ENCODE measurements at places on chromosomes 12 and 14.
A peak's percentile ranks its signal among the peaks of the same experiment; 100 is the strongest.

- DNase-seq = no peak
Observed at GRCh38 chr12:75853626-75854025, 177.9 kb downstream of the PHLDA1 start.

- DNase-seq = no peak
Observed at GRCh38 chr12:5773550-5773949, 171.5 kb downstream of the ANO2 start.

- DNase-seq = no peak
Observed at GRCh38 chr12:110382683-110383082, 20.8 kb downstream of the ANAPC7 start.

GRCh38 chr12:10361084-10361483 is 28.8 kb downstream of the KLRK1 start:
- no peak for DNase-seq

GRCh38 chr12:2483713-2484112 is 311.1 kb upstream of the FKBP4 start:
- no peak for DNase-seq

DNA sequence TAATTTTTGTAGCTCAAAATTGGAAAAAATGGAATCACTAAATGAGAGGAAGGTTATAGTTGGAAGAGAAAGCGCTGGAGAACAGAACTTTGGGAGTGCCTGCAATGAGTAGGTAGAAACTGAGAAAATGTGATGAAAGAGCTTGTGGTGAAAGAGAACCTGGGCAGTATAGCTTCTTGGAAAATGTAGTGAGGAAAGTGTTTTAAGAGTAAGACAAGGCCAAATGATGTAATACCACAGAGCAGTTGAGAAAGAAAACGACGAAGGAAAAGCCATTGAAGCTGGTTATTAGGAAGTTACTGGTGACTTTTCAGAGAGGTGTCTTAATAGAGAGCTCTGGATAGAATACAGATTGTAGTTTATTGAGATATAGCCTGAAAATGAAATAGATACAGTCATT is 255.3 kb downstream of the AEBP2 start:
- no peak for DNase-seq

DNA sequence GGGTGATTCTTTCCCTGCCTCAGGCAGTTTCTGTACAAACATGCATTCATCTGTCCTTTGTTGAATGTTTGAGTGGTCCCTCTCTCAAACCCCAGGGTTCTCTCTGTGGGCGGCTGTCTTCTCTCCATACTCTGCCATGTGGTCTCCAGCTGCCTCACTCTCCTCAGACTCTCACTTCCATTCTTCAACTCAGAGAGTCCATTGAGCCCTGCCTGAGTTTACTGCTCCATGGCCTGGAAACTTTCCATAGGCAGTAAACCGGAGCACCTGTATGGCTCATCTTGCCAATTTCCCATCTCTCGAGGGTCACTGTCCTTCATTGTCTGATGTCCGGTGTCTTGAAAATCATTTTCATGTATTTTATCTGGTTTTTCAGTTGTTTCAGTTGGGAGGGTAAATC is 11.3 kb downstream of the C14orf132 start:
- no peak for DNase-seq

DNA sequence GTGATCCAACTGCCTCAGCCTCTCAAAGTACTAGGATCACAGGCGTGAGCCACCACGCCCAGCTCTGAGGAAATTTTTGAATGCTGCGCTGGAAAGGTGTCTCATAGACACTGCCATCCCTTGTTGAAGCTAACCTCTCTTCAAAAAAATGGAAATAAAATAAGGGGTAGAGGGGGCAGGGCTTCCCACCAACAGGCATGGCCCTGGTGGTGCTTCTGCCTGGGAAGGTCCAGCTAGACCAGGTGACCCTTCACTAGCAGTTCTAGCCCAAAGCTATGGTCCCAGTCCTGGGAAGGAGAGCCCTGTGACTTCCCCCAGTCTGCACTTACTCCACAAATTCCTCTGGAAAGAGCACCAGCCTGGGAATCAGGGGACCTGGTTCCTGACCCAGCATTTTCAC is 45.7 kb upstream of the TSPAN11 start:
- DNase-seq = no peak

GRCh38 chr12:111991946-111992345 is 21.0 kb downstream of the TMEM116 start:
- no peak for DNase-seq

GRCh38 chr12:71731439-71732356 is 23.0 kb upstream of the RAB21 start:
- no peak for DNase-seq

DNA sequence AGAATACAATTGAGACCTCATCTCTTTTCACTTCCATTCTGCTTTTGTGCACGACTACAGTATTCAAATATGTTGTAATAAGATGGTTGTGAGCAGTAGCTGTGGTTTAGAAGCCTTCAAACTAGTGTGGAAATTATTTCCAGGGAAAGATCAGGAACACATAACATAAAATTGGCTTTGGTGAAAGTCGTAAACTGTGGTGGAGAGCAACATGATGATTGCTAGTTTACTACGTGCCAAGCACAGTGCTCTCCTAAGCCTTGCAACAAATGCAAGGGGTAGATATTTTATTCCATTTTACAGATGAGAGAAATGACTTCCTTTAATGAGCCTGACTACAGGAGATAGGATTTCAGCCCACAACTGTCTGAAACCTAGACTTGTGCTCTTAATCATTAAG is 172.4 kb upstream of the LMNTD1 start:
- no peak for DNase-seq

DNA sequence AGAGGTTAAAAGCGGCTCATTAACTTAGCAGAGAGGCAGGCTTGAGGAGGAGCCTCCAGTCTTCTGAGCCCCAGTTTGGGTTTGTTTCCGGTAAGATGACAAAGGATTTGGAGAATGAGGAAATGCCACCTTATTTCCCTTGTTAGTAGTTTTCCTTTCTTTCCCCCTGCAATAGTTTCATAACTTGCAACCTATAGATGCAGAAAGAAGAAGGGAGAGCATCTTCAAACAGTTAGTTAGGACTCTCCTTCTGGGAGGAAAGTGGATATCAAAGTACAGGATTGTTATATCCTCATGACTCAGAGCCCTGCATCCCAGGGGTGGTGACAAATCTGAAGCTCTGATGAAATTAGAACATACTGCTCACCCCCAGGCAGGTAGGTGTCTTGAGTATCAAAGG is 180.7 kb upstream of the SLC38A2 start:
- DNase-seq = no peak

DNA sequence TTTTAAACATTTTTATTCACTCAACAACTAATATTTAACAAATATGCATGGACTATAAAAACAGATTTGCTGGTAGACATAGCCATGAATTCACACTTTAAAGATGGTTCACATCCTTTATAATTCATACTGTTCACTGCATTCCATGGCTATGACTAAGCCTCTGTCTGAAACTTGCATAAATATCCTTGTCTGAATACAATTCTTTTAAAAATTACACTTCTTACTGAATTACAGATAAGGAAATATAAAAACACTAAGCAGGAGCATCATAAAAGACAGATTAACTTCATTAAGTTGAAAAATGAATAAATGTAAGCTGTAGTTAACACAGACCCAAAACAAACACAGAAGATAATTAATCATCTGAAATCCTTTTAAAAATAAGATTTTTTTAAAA is 53.8 kb downstream of the GXYLT1 start:
- DNase-seq = no peak

DNA sequence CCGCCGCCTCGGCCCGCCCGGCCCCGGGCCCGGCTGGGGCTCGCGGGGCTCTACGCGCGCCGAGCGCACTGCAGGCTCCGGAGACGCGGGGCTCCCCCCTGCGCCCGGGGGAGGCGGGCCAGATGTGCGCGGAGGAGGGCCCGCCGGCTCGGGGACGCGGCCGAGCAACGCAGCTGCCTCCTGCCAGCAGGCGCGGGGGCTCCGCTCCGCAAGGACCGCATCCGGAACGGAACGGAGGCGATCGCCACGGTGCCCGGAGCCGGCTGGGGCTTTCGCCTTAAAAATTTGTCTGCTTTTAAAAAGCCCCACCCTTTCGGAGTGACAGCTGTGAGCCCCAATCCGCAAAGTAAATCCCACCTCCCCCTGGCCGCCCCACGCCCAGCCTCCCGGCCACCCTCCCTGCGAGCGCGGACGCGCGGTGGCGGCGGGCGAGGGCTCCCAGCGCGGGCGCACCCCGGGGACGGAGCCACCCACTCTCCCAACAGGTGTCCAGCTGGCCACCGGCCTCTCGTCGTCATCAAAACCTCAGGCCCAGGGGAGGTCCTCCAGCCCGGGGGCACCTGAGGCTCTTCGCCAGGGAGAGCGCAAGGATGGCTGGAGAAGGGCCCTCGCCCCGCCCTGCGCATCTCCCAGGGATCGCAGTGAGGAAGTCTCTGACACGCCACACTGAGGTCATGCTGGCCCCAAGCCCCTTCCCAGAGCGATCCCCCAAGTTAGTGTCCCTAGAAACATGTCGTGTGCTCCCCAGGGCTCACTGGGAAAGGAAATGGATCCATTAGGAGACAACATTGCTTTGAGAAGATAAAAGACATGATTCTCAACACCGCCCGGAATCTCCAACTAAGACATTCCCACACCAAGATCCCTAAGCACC is at the start of gene TMEM132D:
Gene TMEM132D (minus strand): TSS at position 70 of the 874 bp plus-strand sequence.
- DNase-seq = no peak

DNA sequence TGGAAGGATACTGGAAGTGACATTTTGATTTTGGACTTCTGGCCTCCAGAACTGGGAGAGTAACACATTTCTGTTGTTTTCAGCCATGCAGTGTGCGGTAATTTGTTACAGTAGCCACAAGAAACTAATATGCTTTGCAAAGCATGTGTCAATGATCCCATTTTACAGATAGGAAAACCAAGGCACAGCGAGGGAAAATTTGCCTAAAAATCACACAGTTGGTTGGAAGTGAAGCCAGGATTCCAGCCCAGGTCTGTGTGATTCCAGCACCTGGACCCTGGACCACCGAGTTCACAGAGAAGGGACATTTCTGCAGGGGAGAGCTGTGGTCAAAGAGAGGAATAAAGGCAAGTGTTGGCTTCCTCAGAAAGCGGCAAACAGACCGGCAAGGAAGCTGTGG is 106.7 kb upstream of the MED13L start:
- no peak for DNase-seq

DNA sequence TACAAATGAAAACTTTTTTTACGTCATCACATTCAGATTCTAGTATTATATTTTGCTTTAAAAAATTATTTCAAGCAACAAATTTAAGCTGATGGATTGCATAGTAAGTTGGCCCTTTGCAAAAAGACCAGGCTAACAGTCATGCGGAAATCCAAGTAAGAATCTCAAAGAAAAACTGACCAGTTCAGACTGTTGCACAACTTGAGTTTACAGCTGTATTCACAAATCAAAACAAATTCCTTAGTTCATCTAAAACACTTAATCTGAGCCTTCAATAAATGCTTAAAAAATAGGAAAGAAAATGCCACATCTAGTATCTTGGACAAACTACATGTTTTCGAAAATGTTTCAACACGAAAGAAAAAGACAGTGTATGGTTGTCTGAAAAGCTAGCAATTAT is 847 bp downstream of the CCDC59 start:
- DNase-seq = no peak

DNA sequence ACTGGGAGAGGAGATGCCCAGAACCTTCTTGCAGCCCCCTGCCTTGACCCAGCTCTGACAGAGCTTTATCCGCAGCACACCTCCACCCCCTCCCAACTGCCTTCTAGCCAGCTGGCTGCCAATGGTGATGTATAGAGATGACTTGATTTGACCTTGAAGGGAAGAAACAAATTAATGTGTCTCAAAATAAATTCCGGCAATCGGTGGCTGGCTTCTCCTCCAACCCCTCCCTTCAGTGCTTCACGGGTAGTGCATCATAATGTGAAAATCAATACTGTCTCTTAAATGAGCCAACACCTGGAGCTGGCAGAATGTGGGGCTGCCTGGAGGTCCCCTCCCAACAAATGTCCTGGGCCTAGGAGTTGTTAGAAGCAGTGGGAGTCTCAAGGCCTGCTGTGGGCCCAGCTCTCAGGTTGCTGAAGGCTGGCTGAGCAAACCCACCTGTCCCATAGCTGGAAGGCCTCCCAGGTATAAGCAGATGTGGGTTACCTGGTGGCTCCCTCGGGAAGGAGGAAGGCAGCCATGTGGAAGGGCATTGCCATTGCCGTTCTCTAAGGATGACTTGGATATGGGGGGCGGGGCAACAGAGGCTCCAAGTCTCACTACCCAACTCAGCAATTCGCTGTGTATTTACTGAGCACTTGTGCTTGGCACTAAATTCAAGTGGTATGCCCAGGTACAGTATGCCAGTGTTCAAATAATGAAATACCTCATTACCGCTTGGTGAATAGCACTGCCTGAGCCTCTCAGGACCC is 23.2 kb downstream of the HSPB8 start:
- no peak for DNase-seq

DNA sequence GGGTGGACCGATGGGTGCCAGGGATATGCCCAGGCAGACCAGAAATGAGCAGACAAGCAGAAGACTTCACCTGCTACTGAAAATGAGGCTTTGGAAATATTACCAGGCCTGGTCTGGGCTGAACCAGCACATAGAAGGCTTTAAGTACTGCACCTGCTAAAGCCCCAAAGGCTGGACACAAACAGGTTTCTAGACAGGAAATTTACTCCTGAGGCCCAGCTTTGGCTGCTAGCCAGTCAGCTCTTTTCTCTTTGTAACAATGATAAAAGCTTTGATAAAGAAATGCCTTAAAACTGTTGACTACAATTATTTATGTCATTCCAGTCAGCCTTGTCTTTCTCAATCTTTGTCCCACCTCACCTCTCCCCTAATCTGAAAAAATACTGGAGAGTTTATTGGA is 228.9 kb upstream of the EGLN3 start:
- no peak for DNase-seq

DNA sequence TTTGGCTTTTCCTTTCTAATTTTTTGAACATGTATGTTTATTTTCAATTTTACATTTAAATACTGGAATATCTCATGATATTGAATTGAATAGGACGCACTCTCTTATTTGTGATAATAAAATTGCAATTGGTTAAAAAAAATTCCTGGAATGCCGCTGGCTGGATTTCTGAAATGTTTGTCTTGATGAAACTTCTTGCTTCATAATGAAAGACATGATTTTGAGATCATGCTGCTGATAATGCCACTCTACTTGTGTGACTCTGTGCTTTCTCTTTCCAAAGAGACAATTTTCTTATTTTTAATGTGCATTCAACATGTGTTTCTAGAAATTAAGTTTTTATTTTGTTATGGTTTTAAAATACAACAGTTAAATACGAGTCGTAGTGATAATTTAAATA is 465.7 kb upstream of the FAR2 start:
- peak; percentile 18 for DNase-seq

DNA sequence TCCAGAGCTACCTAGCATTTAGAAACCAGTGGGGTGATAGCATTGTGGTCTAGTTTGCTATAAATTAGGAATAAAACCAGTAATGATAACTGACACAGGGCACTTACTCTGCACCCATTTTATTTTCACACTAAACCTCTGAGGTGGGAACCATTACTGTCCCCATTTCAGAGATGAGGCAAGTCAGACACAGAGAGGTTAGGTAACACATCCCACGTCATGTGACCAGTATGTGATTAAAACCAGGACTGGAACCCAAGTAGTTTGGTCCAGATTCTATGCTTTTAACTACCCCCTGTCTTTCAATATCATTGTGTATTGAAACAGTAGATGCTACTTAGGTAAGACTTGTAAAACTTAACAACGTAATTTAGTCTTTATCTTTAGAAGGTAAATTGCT is 110.2 kb downstream of the PLXNC1 start:
- DNase-seq = no peak
